ENCODE measurements at places on chromosomes 12 and 14.

- no peak overlapping the region for H3K4me3 ChIP-seq
- H3K27me3 ChIP-seq, result peaks cover 8% of the 10 kb centered on the region
- H3K36me3 ChIP-seq, result no peaks in the 10 kb centered on the region
- H3K27ac ChIP-seq, result no peak overlapping the region
These were observed 79.0 kb downstream of the FBXL14 start for GRCh38 chr12:1515428-1515827.

DNA sequence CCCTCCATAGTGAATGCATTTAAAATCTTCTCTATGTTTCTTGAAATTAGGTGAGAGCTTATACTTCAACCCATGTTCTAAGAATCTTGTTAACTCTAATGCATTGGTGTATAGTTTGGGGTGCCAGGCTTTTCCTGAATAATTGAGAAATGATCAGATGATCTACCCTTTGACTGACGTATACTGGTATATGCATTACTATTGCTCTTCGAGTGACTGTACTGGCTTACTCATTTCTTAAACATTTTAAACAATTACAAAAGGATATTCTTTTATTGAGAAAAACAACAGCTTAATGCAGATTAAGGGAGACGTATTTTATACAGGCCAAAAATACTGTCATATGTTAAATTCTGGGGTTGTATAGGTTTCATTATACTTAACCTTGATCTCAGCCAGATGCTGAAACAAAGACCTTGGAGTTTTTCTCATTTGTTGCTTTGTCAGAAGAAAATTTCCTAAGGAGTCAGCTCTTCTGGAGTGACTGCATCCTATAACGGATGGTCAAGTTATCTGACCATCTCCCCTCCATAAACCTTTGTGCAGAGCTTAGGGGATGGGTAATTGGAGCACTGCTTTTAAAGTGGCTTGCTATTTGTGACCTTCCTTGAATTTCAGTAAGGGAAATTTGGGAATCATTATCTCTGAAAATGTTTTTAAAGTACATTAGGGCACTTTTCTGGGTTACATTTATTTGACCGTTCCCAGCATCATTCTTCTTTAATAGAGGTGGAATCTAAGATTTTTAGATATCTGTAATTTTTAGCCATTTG lies 507.6 kb downstream of the PCNX1 start:
- no peaks in the 10 kb centered on the region for H3K36me3 ChIP-seq
- H3K4me3 ChIP-seq, result no peak overlapping the region
- H3K27ac ChIP-seq, result no peak overlapping the region
- DNase-seq, result no peak

DNA sequence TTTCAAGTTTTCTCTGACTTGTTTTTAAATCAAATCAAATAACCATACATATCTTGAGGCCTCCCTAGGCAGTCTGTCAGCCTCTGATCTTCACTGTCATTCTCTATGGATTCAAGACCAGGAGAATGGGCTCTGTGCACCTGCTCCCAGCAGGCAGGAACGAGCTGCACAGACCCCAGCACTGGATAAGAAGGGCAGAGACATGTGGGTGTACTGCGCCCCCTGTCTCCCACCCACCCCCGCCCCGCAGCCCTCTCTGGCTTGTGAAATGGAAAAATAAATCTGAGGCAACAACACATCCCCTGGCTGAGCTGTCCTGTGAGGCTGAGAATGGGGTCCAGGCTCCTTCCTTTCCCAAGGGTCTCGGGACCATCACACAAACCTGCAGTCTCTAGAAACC lies 26.3 kb downstream of the CLMN start:
- H3K27me3 ChIP-seq, result no peaks in the 10 kb centered on the region
- no peak overlapping the region for H3K4me3 ChIP-seq
- no peak overlapping the region for H3K27ac ChIP-seq
- no peaks in the 10 kb centered on the region for H3K36me3 ChIP-seq

DNA sequence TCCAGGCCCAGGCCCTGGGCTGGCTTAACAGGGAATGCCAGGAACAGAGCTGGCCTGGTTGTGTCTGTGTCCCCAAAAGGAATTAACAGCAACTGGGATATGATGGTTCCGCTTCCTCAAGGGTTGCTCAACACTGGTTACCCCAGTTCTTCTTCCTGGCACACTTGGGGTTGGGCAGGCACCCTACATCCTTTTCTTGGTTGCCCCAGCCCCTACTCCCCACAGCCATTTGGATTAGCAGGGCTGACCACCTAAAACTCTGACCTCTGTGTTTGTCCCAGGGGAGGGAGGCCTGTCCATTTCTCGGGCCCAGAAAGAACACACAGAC lies 30.8 kb downstream of the NCKAP5L start:
- H3K4me1 ChIP-seq, result no peaks in the 10 kb centered on the region
- H3K4me3 ChIP-seq, result no peak overlapping the region
- no peak for DNase-seq
- H3K27me3 ChIP-seq, result no peaks in the 10 kb centered on the region
- peaks cover 56% of the 10 kb centered on the region for H3K36me3 ChIP-seq

DNA sequence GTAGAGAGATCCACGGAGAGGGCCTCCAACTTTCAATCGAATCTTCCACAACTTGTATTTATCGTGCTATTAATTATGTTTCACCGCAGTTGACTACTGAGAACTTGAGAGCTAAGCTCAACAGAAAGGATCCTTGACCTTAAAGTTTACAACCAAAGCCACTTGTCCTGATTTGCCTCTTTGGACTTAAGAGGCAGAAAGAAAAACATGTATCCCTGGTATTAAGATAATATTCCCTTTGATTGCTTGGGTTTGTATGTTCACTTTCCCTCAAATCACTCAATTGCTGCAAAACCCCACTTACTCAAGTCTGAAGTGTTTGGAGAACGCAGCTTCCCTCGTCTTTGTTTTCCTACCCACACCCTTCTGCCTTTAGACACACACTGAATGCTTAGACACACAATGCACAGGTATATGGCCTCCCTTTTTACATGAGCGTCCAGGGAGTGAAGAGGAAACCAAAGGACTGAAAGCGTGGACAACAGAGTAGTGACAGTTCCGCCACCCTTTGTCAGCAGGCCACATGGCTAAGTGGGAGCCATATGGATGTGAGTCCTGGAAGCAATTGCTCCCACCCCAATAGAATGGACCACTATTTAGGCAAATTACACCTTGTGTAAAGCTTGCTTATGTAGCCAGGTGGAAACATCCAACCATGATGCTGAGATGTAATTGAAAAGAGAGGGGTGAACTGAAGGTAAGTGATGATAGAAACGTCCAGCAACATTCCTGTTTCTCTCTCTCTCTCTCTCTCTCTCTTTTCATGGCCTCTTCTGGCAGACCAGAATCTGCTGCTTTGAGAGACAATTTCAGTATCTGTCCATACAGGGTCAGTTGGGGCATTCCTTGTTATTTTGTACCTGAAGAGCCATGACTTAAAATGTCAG lies 1.4 kb upstream of the PKP2 start:
- no peaks in the 10 kb centered on the region for H3K36me3 ChIP-seq
- no peak for DNase-seq
- peaks cover 15% of the 10 kb centered on the region for H3K4me1 ChIP-seq
- no peak overlapping the region for H3K4me3 ChIP-seq
- H3K27ac ChIP-seq, result no peak overlapping the region

- H3K27ac ChIP-seq, result peak overlapping the region; percentile 15
- no peak overlapping the region for H3K4me3 ChIP-seq
- peaks cover 26% of the 10 kb centered on the region for H3K4me1 ChIP-seq
- H3K36me3 ChIP-seq, result peaks cover 72% of the 10 kb centered on the region
- H3K27me3 ChIP-seq, result no peaks in the 10 kb centered on the region
- no peak for DNase-seq
These were observed 45.0 kb downstream of the GIT2 start for GRCh38 chr12:109951136-109951535.

- H3K4me3 ChIP-seq, result no peak overlapping the region
- H3K27me3 ChIP-seq, result no peaks in the 10 kb centered on the region
- H3K27ac ChIP-seq, result no peak overlapping the region
- DNase-seq, result no peak
These were observed 275.9 kb downstream of the FBXL14 start for GRCh38 chr12:1318327-1319031.

Measured in common myeloid progenitor, CD34-positive (primary cell).